ENCODE measurements at places on chromosomes 13 and 19.
A peak's percentile ranks its signal among the peaks of the same experiment; 100 is the strongest.

- no peak for DNase-seq
These were observed 90.9 kb upstream of the GPR183 start for GRCh38 chr13:99398071-99398470.

DNA sequence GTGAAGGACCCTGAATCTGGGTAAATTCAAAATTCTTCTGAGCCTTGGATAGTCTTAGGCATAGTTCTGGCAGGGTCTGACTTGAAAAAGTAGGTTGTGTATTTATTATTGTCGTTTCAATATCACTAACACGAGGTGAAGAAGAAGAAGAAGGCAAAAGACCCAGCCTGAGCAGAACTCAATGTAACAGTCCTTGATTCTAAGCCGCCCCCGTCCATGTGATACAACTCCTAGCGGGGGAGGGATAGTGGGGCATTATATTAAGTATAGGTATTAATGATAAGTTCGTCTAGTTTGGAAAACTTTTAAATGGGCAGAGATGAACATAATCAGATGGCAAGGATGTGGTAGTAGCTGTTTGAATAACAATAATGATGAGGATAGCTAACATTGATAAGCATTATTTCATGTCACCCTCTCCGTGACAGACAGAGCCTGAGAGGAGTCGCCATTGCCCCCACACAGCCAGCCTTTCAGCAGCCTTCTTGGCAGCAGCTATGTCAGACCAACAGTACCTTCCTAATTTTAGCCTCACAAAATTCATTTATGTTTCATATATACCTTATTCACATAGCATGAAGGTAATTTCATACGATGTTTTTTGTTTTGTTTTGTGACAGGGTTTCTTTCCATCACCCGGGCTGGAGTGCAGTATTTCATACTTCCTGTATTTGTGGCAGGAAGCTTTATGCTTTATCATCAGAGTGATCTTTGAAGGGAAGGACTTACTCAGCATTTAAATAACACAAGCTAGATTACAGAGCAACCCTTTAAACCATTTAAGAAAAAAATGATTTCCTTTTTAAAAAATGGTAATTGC is 64.4 kb upstream of the NPAS1 start:
- no peak for DNase-seq

DNA sequence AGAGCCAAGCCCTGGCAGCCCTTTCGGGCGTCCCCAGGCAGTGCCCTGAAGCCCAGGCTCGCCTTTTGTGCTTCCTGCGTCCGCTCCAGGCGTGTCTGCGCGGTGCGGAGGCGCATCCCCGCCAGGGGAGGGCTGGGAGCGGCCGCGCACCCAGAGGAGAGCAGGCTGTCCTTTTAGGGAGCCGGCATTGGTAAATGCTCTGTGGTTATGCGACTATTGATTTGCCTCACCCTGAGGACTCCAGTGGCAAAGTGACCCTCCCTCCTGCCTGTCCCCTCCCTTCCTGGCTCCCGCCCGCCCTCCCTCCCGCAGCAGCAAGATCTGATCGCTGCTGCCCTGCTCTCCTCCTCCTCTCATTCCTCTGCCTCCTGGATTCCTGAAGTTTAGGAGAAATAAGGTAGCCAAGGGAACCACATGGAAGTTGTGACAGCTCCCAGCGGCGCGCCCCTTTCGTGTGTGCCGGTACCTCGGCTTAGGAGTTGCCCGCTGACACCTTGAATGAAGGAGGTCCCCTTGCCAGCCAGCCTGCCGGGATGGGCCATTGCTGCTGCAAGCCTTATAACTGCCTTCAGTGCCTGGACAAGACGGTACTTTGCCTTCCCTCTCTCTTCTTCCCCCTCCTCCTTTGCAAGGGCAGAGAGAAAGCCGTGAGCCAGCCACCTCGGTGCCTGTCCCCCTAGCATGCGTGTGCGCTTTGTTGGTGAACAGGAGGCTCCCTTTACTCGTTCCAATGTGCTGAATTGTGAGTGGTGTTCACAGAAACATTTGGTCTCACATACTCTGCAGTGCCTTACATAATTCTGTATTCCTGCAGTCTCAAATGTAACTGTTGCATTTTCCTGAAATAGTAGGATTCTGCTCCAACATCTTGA is 166.9 kb downstream of the SLC7A1 start:
- peak; percentile 60 for DNase-seq

GRCh38 chr19:29384656-29385055 is 141.1 kb upstream of the VSTM2B start:
- DNase-seq = no peak

DNA sequence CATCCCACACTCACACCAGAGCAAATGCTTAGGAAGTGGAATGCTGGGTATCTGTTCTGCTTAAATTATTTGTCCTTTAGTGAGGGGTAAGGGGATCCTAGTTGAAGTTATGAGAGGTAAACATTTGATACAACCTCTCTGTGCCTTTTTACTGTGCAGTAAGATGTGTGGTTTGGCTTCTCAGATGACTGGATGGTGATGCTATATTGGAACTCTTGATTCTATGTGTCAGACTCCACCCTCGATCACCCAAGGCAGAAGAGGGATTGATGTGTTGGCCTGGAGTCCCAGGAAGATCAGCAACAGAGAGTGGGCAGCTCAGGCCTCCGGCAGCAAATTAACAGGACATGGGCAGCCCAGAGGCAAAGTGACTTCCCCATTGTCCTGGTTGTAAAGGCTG is 66.7 kb downstream of the SIPA1L3 start:
- no peak for DNase-seq

GRCh38 chr13:86135856-86136255 is 336.6 kb upstream of the SLITRK6 start:
- DNase-seq = no peak

DNA sequence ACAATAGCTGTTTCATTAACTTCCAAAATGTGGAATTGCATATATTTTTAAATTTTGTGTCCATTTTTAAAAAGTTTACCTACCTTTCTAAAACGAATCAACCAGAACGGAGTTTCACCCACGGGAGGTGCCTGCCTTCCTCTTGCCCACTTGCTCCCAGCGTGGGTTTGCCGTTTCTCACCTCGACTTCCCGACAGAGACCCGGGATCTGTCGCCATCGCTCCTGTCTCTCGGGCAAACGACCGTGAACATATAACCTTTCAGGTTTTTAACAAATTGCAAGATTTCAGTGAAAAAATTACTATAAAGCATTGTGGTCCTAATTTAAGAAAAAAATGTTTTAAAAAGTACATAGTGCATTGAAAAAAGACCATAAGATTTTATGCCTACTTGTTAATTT is 4.2 kb downstream of the TMEM255B start:
- no peak for DNase-seq

GRCh38 chr13:53004573-53004972 is 24.0 kb upstream of the OLFM4 start:
- peak; percentile 57 for DNase-seq
